ENCODE measurements at places on chromosomes 6 and 20.

GRCh38 chr20:10502098-10502526, 67.0 kb downstream of the SLX4IP start:
- DNase-seq: no peak

GRCh38 chr6:109783250-109783986, 92.3 kb downstream of the FIG4 start:
- DNase-seq: no peak

- no peak for DNase-seq
Measured at GRCh38 chr20:37223053-37223452, 38.6 kb downstream of the GHRH start.

- no peak for DNase-seq
Measured at GRCh38 chr6:98838975-98839374, 4.6 kb downstream of the POU3F2 start.

GRCh38 chr6:110769923-110770322, 45.3 kb downstream of the CDK19 start:
- DNase-seq: no peak

- DNase-seq: no peak
Measured at GRCh38 chr20:61960836-61961235, 104.8 kb downstream of the TAF4 start.

DNA sequence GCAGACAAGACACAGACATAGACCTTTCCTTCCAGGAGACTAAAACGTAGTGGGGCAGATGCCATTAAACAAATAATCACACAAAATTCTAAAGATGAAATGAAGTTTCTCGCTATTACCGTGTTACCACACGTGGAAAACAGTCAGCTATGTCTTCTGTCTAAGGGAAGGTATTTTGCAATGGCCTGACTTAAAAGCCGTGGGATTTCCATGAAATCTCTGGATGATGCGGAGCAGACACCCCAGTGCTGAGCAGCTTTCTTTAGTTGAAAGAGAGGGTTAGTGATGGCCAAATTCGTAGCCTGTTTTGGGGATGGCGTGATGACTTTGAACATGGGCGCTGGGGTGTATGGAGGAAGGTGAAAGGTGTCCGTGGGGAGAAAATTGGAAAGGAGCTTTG, 281.8 kb downstream of the NRN1 start:
- DNase-seq: no peak

GRCh38 chr6:135936606-135937005, 85.1 kb downstream of the PDE7B start:
- no peak for DNase-seq

GRCh38 chr6:12572896-12573827, 143.4 kb upstream of the PHACTR1 start:
- DNase-seq: no peak

- no peak for DNase-seq
Measured at GRCh38 chr6:54624779-54625178, 221.8 kb upstream of the FAM83B start.

DNA sequence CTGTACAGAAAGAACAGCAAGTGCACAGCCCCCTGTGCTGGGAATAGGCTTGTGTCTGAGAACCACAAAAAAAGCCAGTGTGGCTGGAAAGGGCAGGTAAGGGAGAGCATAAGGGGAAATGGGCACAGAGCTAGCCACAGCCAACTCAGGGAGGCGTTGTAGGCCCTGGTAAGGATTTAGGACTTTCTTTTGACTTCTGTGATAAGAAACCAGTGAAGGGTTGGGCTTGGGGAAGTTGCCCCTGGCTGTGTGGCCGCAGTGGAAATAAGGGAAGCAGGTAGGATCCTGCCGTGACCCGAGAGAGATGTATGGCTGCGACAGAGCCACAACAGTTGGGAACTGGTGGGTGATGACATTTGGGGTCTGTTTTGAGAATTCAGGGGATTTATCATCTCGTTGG, 30.0 kb upstream of the PHACTR2 start:
- DNase-seq: no peak

GRCh38 chr20:34458631-34459030, 57.6 kb upstream of the DYNLRB1 start:
- no peak for DNase-seq

- no peak for DNase-seq
Measured at GRCh38 chr6:45722876-45723275, 292.8 kb downstream of the CLIC5 start.
